ENCODE measurements at places on chromosomes 1 and 21.
A peak's percentile ranks its signal among the peaks of the same experiment; 100 is the strongest.

GRCh38 chr1:201377611-201378092 lies at the start of gene TNNT2:
Gene TNNT2, minus strand, starts transcription at chr1:201377680. Its CDS starts 4,426 bp downstream, at chr1:201373254.
- DNase-seq, result peak; percentile 34

- no peak for DNase-seq
Observed at GRCh38 chr1:153612111-153612754, 704 bp downstream of the S100A16 start.

DNA sequence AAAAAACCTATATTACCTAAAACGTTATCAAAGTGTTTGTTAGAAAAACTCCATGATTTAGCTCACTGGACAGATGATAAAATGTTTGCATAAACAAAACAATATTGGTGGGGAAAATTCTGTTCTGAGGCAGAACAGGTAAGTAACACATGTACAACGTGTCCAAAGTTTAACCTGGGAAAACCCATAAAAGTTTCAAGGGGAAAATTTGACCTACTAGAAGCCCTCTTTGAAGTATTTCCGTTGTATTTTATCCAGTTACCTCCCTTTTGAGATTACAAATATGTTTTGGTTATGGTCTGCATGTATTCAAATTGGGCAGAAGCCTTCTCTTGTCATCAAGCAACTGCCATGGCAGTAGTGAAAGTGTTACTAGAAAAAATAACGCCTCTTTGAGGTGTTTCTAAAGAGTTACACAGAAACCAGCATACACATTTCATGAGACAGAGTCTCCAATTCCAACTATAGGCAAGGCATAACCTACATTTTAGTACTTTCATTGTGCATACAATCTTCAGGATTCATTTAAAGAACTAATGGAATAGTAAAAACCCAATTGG lies 58.0 kb upstream of the PDC start:
- DNase-seq, result no peak

- no peak for DNase-seq
Observed at GRCh38 chr1:219329578-219329977, 155.9 kb downstream of the LYPLAL1 start.

- DNase-seq, result no peak
Observed at GRCh38 chr1:113333056-113333455, 57.3 kb upstream of the MAGI3 start.

GRCh38 chr1:85220756-85221201 lies 20.0 kb upstream of the SYDE2 start:
- no peak for DNase-seq

- DNase-seq, result no peak
Observed at GRCh38 chr1:170562646-170563338, 30.8 kb downstream of the GORAB start.

GRCh38 chr1:85607126-85607920 lies 26.8 kb downstream of the CCN1 start:
- no peak for DNase-seq

Measured in hematopoietic multipotent progenitor cell treated with erythropoietin and hydrocortisone succinate and interleukin-3 and kit ligand, for 8 days (in vitro differentiated cells).